Neural progenitor cell (in vitro differentiated cells): ENCODE measurements at places on chromosomes 11 and 22.

GRCh38 chr11:77147668-77148321 lies 19.7 kb downstream of the MYO7A start:
- peak; percentile 89 for DNase-seq

DNA sequence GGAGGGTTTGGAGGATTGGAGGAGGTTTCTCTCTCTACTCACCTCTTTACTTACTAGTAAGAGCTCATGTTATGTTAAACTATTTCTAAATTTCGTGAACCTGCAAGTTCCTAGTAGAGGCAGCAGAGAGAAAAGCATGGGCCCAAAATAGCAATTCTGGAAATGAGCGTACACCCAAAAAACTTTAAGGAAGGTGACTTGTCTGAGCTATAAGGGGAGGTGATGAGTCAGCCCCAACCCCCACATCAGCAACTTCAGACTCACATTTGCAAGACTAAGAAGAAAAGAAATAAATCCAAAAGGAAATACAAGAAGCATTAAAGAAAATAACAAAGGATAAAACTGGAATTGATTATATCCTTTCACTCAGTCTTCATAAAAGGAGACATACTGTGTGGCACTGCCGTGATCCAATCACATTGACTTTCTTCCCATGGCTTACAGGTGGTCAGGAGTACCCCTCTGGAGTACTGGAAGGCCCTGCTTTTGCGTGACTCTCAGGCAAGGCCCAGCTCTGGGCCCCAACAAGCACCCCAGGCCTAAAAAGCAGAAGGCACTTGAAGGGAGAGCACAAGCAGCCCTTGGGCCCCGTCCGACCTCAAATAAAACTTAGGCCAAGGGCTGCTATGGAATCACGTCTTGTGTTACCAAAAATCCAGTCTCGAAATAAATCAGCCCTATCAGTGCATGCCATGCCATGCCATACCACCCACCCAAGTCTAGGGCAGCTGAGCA lies 14.3 kb downstream of the PACSIN2 start:
- no peak for DNase-seq

DNA sequence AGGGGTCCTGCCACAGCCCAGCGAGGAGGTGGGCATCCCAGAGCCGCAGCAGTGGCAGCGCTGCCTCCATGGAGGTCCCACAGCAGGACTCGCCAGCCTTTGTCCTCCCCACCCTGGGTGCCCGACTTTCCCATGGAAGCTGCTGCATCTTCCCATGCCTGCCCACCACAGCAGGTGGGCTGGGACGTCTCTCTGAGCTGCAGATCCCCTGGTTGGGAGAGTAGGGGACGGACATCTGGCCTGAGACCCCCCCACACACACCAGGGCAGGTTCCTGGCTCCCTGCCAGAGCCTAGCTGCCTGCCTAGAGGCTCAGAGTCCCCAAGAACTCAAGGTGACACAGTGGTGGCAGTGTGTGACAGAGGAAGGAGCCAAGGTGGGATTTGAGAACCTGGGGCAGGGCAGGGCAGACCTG lies 21.5 kb upstream of the PRR5 start:
- DNase-seq = no peak

DNA sequence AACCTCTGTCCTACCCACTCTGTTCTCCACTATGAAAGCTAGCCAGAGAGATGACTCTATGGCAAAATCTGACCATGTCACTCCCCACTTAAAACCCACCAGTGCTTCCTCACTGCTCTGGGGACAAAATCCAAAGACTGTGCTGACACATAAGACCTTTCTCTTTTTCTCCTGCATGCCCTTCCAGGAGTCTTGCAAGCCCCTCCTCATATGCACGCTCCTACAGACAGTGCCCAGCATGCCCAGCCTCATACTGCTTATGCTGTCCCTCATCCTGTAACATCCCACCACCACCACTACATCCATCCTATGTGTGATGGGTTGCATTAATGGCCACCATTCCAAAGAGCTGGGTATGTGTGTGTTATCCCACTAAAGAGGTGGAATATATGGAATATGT lies 118.3 kb downstream of the BUD13 start:
- DNase-seq = no peak

DNA sequence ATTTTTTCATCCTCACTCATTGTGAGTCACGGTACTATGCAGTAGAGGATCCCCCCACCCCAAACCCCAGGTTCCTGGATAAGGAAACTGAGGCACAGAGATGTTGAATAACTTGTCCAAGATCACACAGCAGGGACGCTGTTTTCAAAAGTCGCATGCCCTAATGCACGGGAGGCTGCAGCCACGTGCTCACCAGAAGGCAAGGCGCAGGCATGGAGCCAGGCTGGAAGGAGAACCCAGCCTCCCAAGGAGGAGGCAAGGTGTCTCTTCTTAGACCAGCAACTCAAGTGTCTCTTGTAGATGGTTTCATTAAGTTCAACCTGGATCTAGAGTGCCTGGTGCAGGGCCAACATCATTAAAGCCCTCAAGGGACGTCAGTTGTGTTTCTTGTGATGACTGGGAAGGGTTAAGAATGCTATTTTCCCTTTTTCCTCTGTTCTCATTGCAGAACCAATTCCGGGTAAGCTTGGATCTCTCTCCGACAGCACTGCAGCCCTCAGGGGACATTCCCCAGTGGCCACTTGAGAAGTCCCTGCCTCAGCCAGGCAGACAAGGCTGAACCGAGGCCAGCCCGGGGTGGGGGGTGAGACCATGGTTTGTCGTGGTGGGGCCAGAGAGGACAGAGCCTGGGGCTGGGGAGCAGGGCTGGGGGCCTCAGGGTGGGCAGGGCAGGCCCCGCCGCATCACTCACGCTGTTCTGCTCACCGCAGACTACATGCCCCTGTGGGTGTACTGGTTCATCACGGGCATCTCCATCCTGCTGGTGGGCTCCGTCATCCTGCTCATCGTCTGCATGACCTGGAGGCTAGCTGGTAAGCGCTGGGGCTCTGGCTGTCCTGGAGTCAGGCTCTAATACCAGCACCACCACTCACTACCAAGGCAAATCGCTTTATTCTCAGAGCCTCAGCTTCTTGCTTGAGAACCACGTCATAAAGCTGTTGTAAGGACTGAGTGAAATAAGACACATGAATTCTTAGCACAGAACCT lies 15.7 kb downstream of the TMEM121B start:
- no peak for DNase-seq

GRCh38 chr11:26715133-26715532 lies 6.7 kb downstream of the SLC5A12 start:
- no peak for DNase-seq

GRCh38 chr11:10499452-10499851 lies 41.5 kb downstream of the RNF141 start:
- DNase-seq = no peak

DNA sequence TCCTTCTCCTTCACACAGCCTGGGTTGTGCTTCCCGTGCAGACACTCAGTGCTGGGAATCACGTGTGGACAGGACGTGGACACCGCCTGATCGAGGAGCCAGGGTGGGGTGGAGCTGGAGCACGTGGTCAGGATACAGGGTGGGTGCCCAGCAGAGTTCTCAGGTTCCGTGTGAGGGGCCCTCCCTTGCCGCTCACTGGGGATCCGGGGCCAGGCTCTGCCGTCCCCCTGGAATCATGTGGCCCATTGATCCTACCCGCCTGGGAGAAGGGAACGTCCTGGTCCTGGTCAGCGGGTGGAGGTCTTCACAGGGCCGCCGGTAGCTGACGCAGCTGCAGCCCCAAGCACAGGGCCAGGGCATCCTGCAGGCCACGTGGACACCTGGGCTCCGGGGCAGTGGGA lies 397.7 kb downstream of the TBC1D22A start:
- no peak for DNase-seq
